Naive thymus-derived CD8-positive, alpha-beta T cell (primary cell): ENCODE measurements at places on chromosomes 2 and 18.

GRCh38 chr2:234711308-234711707, 214.4 kb upstream of the ARL4C start:
- DNase-seq = no peak

DNA sequence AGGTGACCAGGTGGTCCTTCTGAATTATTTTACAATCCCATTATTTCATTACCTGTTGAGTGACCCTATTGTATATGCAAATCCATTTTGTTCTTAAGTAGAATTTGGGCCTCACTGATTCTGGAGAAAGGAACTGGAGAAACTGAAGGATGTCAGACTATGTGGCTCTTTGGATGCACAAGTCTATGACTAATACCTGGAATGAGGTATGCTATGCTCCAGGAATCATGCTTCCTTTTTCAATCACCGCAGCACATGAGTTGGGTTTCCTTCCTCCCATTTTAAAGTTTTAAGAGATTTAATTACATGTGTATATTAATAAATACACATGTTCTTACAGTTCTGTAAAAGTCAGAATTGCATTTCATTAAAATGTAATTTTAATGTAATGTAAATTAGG, 253.9 kb upstream of the VWC2L start:
- no peak for DNase-seq

- DNase-seq = no peak
Measured at GRCh38 chr18:52408800-52409302, 68.9 kb downstream of the DCC start.

- no peak for DNase-seq
Measured at GRCh38 chr2:234333168-234334130, 163.4 kb downstream of the ARL4C start.

DNA sequence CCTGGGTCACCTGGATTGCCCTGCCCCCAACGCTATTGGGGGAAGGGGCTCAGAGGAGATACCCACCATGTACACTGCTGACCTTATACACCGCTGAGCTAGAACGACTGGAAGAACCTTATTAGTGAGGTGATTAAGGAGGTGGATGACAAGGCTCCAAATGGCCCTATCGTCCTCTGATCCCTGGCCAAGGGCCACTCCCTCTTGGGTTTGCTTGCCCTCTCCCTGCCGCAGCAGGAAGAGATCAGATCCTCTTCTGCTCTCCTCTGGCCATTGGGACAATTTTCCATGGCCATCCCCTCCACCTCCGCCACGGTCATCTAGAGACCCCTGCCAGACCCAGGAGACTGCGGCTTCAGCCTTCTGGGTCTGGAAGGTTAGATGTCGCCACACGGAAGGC, 1.2 kb downstream of the ZNF514 start:
- no peak for DNase-seq

DNA sequence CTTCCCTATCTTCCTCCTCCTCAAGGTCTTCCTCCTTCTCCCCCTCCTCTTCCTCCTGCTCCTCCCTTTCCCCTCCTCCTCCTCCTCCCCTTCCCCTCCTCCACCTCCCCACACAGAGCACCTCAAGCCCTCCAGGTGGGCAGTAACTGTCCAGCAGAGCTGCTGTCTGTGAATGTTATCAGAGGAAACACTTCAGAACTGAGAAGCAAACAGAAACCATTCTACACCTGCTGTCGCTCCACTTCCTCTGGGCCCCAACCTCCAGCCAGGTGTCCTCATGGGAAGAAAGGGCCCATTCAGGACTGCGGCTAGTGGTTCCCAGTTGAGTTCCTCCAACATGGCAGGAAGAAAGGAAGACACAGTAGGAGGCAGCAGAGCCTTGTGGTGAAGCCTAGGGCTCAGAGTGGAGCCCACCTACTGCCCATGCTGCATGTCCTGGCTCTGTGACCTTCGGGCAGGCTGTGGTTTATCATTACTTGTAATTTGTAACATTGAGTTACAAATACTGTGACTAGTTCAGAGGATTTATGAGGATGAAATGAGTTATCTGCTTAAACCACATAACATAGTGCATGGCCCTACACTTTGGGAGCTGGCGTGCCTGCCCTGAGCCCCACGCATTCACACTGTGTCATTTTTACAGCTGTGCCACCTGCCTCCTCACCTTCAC, 165.9 kb upstream of the ID2 start:
- DNase-seq = no peak

GRCh38 chr2:145020694-145021093, 500.8 kb upstream of the ZEB2 start:
- no peak for DNase-seq

DNA sequence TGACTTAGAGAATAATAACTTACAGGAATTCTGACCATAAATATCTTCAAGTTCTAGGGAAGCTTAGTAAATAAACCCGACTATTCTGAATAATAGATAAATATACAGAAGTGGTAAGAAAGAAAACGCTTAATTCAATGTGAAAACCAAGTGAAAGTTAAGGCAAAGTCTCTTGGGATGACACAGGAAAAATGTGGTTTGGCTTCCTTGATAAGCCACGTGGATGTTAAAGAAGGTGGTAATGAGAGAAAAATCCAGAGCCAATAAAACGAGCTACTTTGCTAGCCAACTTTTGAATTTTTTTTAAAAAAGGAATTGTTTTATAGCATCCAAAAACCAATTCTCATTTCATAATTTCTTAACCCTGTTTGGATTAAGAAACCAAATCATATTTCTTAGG, 166.2 kb upstream of the VRK2 start:
- DNase-seq = no peak

DNA sequence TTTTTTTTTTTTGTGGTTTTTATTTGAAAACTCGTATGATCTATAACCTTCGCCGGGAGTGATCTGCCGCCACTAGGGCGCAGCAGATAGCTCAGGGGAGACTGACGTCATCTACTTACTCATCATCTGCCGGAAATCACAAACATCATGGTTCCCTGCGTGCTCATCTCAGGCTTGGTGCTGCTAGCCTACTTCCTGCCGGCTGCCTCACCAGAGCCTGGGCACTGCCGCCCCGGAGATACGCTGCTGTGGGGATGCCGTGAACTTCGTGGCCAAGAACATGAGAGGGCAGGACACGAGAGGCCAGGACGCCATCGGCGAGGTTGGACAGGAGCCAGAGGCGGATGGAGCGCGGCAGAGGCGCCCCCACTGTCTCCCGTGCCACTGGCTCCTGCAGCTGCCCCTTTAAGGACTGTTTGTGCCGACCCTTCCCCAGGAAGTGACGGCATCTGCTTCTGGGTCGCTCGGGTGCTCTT, 68.8 kb downstream of the DOK6 start:
- no peak for DNase-seq

GRCh38 chr2:144471305-144472045, 48.4 kb downstream of the ZEB2 start:
- DNase-seq = no peak

DNA sequence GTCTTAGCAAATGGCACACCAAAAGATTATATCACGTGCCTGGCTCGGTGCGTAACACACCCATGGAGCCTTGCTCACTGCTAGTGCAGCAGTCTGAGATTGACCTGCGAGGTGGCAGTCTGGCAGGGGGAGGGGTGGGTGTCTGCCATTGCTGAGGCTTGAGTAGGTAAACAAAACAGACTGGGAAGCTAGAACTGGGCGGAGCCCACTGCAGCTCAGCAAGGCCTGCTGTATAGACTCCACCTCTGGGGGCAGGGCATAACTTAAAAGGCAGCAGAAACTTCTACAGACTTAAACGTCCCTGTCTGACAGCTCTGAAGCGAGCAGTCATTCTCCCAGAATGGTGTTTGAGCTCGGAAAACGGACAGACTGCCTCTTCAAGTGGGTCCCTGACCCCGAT, 55.9 kb upstream of the FSHR start:
- no peak for DNase-seq

DNA sequence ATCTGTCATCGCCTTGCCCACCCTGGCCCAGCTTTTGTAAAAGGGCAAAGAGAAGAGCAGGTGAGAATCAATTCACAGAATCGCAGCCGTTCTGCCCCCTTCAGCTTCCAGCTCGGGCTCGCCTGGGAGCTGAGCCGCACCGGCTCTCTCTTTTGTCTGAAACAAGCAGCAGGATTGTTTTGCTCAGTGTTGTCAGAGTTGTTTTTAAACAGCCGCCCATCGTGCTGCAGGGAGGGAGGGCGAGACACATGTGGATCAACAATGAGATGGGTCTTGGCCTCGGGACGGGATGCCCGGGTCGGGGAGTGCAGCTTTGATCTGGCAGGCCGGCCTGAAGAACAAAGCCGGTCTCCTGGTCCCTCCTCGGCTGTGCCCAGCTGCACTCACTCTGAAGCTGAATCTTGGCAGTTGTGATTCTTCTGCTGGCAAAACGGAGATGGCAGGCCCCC, 39.7 kb upstream of the HDAC4 start:
- no peak for DNase-seq

- DNase-seq = no peak
Measured at GRCh38 chr18:42024131-42024530, 69.1 kb downstream of the PIK3C3 start.

- no peak for DNase-seq
Measured at GRCh38 chr18:22871809-22872525, 61.2 kb upstream of the RBBP8 start.

DNA sequence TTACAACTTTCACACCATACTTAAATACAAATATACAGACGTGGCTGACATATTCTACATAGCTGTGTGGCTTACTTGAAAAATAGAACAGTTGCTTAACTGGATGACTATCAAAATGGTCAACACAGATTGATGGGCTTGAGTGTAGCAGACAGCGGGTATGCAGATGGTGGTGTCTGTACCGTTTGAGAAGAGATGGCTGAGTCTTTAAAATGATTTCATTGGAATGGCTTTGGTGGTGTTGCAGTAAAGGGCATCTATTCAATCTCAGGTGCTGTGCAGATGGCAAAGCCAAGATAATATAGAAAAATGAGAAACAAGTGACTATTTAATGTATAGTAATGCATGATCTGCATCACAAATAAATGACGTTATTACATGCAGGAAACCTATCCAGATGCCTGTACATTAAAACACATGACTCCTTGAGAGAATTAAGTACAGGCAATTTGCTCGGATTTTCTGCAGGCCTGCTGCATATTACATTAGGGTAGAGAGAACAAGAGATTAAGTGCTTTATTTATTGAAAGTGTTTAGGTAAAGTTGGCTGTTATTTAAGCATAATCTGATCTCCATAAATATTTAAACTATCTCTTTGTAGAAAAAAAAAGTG, 68.5 kb downstream of the AGPS start:
- DNase-seq = no peak

GRCh38 chr2:105177536-105178254, 63.8 kb upstream of the GPR45 start:
- no peak for DNase-seq

DNA sequence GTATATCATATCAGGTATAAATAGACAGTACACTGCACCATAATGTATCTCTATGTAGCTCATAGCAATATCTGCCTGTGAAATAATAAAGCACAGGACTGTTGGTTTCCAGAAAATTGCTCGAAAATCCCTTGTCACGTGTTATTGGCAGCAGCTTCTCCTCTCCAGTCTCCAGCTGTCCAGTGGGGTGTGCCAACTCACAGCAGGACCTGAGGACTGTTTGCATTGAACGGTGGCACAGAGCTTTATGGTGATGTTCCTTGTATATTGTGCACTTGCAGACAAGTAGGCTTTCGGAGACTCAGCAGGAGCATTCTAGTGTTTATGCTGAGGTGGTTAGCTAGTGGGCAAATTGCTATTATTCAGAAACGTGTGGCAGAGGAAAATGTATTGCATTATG, 182.2 kb upstream of the ATP5MC3 start:
- no peak for DNase-seq

DNA sequence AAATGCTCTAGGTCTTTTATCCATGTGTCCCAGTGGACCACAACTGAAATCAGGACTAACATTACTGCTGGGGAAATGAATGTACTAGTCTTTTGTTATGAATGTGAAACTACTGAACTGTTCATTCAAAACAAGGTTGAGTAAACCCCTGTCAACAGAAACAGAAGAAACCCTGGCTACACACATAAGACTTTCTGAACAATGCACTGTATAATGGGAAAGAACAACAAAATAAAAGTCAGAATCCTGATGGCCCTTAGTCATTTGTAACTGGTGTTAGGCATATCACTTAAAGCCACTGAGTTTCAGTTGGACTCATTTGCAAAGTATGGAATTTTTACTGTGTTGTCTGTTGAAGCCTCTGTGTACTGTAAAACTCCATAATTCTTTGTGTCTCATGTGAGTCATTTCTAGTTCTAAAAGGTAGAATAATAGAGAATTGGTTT, 77.0 kb upstream of the UBXN4 start:
- DNase-seq = no peak

- DNase-seq = no peak
Measured at GRCh38 chr2:38098421-38099098, 22.6 kb upstream of the CYP1B1 start.

GRCh38 chr2:9772999-9773902, 70.0 kb upstream of the TAF1B start:
- DNase-seq = no peak

GRCh38 chr2:27073782-27074181, 2.3 kb upstream of the OST4 start:
- no peak for DNase-seq
